Astrocyte of the hippocampus (primary cell): ENCODE measurements at places on chromosomes 13 and 19.
A peak's percentile ranks its signal among the peaks of the same experiment; 100 is the strongest.

- DNase-seq, result no peak
These were observed 1.7 kb downstream of the ERCC1 start for GRCh38 chr19:45421947-45422498.

GRCh38 chr13:40433577-40433976, 232.9 kb downstream of the FOXO1 start:
- no peak for DNase-seq

DNA sequence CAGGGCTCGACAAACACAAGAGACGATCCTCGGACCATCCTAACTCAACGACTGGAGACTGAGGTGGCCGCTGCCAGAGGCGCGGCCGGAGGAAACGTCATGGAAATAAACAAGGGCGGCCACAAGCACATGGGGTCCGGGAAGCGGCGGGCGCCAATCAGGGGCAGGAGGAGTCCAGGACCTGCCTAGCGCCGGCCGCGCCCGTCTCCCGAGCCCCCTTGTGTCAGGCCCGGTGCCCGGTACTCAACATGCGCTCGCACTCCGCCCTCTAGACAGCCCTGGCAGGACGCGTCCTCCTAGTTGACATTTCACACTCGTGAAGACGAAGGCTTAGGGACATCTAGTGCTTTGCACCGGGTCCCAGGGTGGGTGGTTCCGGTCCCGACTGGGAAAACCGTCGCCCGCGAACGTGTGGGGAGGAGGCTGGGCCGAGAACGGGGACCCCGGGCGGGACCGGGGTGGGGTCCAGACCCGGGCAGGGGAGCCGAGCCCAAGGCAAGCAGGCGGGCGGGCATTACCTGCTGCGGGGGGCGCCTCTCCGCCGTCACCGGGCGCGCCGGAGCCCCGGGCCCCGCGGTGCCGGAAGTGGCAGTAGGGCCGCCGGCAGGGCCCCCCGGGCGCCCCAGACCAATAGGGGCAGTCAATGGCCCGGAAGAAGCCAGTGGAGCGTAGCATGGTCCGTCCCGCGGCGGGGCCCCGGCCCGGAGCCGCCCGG, 442 bp downstream of the REXO1 start:
- peak; percentile 80 for DNase-seq

- DNase-seq, result peak; percentile 90
These were observed 29.1 kb downstream of the SHISA2 start for GRCh38 chr13:26022538-26023292.
